ENCODE measurements at places on chromosomes 11 and 22. TPM values are rescaled to one million over a fixed set of nuclear protein-coding genes. Genes with fewer than 3 reads are reported as not detected.

DNA sequence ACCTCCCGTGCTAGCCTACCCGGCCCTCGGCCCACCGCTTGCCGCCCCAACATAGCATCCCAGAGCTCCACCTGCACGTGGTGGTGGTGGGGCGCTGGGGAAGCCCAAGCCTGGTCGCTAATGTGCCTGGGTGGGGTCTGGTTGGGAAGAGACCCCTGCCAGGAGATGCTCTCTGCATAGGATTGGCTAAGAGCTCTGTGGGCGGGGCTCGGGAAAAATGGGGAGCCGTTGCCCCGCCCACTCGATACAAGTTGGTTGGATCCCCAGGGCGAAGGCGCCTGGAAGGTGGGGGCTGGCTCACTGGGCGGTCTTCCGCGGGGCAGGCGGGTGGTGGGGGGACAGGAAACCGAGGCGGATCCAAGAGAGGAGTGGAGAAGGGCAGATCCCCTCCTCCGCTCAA lies 7.6 kb downstream of the LRRC10B start:
- DNase-seq, result no peak

GRCh38 chr11:100753571-100753970 lies 66.5 kb downstream of the ARHGAP42 start:
- no peak for DNase-seq

DNA sequence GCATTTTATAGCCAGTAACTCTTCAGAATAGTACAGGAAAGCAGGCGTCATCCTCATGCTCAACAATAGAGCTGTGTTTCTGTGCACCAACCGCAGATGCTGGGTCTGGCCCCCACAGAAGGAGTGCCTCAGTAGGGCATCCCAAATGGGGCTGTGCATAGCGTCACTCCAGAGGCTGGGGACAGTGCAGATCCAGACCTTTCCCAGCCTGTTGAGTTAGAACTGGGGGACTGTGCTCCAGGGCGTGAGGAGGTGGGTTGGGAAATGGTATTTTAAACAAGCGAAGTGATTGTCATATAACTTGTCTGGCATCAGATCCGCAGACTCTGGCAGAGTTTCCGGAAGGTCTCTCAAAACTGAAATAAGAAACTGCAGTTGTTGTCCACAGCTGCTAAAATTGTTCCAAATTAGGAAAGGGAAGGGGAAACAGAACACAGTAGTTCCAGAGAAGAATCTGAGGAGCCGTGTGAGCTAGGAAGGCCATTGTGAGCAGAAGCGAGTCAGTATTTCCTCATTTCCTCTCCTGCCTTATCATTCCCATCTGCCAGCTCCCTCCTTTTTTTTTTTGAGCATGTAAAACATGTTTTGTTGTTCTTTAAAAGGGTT lies 52.2 kb downstream of the JAM3 start:
- DNase-seq, result no peak

DNA sequence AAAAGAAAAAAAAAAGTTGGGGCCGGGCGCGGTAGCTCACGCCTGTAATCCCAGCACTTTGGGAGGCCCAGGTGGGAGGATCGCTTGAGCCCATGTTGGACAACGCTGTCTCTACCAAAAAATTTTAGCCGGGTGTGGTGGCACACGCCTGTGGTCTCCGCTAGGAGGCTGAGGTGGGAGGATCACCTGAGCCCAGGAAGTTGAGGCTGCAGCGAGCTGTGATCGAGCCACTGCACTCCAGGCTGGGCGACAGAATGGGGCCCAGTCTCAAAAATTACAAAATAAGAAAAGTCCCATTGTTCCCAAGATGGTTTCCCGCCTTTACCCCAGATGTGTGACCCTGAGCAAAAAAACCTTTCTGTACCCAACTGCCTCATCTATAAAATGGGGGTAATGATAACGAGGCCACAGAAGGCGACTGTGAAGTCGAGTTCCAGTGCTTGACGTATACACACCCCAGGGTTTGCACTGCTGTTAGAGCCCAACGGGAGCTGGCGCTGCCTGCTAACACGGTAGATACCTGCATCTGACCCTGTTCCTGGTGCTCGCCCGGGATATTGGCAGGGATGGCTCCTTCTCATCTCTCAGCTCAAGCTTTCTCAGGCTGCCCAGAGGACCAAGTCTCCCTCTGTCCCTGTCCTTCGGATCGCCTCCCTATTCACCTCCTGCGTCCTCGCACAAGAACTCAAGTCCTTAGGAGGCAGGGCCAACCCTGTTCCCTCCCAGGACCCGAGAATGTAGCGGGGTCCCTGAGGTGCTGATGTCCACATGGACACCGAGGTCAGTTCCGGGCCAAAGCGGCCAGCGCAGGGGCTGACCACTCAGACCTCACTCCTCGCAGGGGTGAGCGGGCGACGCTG lies 1.1 kb upstream of the RPLP2 start:
- no peak for DNase-seq

Gene OR8G5
- 0.58 TPM for total RNA-seq
